ENCODE measurements at places on chromosomes 13 and 19.

DNA sequence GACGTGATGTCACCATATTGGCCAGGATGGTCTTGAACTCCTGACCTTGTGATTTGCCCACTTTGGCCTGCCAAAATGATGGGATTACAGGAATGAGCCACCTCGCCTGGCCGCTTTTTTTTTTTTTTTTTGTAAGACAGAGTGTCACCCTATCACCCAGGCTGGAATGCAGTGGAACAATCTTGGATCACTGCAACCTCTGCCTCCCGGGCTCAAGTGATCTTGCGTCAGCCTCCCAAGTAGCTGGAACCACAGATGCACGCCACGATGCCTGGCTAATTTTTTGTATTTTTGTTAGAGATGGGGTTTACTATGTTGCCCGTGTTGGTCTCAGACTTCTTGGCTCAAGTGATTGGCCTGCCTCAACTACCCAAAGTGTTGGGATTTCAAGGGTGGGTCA, 28.9 kb upstream of the ZNF808 start:
- no peak for DNase-seq

GRCh38 chr19:35142606-35143230, 337 bp upstream of the FXYD7 start:
- peak; percentile 68 for DNase-seq

- DNase-seq, result no peak
Observed at GRCh38 chr13:44422755-44423643, 49.4 kb downstream of the SERP2 start.

DNA sequence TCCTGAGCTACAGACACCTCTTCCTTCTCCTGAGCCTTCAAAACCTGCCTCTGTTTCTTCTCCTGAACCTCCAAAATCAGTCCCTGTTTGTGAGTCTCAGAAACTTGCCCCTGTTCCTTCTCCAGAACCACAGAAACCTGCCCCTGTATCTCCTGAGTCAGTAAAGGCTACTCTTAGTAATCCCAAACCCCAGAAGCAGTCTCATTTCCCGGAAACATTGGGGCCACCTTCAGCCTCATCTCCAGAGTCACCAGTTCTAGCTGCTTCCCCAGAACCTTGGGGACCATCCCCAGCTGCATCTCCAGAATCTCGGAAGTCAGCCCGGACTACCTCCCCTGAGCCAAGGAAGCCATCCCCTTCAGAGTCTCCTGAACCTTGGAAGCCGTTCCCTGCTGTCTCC, 10.0 kb downstream of the CHAMP1 start:
- DNase-seq, result no peak

GRCh38 chr13:99382428-99383133, 75.4 kb upstream of the GPR183 start:
- no peak for DNase-seq

DNA sequence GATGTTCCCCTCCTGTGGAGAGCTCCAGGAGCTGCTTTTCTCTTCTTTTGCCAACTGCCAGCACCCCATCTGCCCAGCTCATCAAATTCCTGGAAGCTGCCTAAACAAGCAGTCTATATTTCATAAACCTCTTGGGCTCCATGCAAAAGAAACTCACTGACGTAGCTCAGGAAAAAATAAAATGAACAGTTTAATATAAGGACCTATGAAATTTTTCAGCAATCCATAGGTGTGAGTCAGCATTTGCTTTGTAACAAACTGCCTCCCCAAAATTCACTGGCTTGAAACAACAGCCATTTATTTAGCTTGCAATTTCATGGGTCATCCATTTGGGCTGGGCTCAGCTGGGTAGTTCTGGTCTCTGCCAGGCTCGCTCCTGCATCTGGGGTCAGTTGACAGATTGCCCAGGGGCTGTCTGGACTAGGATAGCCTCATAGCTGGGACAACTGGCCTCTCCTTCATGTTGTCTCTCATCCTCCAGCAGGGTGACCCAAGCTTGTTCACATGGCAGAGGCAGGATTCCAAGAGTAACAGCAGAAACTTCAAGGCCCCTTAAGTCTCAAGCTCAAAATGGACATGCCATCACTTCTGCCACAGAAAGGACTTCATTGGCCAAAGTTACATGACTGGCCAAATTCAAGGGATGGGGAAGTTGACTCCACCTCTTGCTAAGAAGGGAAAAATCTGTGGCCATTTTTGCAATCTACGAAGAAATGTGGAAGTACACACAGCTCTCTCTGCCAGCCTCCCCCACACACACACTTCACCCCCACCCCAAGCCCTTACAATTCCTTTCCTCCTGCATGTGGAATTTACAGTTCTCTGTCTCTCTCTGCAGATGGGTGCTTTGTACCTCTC, 7.9 kb upstream of the PVR start:
- DNase-seq, result no peak

DNA sequence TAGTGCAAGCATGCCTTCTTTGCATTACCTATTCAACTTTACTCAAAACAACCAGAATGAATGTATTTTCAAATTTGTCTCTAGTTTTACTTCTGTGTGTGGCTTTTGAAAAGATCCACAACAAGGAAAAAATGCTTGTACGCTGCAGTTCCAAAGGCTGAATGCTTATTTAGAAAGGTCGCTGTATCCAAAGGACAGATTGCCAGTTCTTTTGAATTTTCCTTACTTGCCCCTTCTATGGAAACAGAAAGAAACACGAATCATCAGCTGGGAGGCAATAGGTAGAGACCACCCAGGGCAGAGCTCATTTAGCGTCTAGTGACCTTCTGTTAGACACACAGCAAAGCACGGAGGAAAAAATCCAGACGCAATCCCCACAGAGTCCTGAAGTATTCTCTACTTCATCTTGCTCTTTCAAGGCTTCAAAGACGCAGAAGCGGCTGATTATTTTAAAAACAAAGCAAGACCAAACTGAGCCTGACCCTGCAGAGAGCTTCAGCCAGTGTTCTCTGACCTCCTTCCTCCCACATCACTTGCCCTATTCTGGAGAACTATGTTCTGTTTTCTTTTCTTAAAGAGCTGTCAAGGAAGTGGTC, 674.6 kb upstream of the SGCG start:
- no peak for DNase-seq

DNA sequence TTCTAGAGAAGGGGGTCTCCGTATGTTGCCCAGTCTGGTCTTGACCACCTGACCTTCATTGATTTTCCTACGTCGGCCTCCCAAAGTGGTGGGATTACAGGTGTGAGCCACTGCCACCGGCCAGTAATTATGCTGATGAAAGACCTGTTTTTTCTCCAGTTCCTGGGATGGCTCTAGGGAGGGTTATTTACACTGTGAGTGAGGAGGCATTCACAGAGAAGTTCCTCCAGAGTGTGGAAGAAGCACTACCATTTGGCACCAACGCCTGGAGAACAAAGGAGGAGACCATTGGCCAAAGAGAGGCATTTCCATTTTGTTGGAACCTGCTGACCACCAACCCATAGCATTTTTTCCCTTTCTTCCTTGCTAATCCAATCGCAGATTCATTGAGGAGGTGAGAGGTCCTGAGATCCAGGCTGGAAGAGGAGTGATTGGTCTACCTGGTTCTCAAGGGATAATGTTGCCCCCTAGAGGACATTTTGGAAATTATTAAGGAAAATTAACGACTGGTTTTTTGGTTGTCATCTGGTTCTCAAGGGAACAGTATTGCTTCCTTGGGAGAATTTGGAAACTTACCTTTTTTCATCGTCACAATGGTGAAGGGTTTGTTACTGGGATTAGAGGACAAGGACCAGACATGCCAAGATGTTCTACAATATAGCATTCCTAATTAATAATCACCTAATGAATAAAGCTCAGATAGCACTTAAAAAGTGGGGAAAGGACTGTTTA, 5.5 kb upstream of the SAE1 start:
- no peak for DNase-seq

DNA sequence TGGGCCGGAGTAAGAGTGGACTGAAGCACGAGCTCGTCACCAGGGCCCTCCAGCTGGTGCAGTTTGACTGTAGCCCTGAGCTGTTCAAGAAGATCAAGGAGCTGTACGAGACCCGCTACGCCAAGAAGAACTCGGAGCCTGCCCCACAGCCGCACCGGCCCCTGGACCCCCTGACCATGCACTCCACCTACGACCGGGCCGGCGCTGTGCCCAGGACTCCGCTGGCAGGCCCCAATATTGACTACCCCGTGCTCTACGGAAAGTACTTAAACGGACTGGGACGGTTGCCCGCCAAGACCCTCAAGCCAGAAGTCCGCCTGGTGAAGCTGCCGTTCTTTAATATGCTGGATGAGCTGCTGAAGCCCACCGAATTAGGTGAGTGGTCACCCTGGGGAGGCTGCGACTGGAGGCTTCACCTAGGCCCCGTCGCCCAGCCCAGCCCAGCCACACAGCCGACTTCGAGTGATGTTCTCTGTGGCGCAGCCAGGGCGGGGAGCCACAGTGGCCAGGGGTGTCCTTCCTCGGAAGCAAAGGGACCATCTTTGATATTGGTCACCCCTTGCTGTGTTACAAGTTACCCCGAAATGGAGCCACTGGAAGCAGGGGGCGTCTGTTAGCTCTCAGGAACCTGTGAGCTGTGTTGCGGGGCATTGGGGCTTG, 5.6 kb downstream of the PIAS4 start:
- DNase-seq, result no peak

DNA sequence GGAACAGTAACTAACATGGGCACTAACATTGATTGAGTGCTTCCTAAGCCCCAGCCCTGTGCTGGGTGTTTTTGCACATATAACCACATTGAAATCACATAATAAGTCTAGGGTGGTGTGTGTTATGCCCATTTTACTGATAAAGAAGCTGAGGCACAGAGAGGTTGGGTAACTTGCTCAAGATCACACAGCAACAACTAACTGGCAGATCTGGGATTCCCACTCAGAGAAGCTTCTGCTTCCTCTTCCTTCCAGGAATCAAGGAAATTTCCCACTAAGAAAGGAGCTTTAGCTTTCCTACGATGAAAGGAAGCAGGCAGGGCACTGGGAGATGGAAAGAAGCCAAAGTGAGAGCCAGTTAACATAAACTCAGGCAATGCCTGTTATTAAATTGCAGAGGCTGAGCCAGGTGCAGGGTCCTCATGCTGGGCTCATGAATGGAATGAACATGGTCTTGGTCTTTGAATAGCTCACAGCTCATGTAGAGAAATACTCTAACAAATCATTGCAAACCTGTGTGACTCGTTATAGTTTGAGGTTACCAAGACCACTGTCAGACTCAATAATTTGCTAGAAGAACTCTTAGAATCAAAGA, 10.1 kb downstream of the SSC5D start:
- no peak for DNase-seq

DNA sequence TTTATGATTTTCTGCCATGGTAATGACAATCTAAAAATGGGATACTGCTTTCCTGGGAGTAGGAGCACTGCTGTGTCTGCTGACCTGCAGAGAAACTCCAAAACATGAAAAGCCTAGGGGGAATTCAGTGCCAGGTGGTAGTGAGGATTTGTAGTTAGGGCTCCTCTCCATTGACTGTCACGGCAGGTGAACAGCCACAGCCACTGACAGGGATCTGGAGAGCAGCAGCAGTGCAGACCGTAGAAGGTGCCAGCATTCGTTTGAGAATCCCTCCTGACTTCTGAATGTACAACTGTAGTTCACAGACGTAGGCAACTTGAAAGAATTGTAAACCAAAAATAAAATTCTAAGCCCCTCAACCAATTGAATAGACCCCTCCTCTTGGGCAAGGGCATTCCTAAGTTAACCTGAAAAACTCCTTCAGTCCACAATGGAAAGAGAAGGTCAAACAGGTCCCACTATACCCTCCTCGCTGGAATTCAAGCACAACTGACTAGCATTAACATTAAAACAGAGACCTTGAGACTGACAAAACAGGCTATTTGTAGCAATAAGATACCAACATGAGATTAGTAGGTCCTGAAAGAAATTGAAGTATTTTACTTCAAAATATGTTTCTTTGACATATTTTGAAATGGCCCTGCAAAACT, 1328.8 kb downstream of the OLFM4 start:
- DNase-seq, result no peak

- DNase-seq, result no peak
Observed at GRCh38 chr13:69565334-69565733, 542.3 kb upstream of the ATXN8OS start.

- no peak for DNase-seq
Observed at GRCh38 chr13:19836472-19836871, 27.0 kb downstream of the ZMYM5 start.

GRCh38 chr19:9700229-9700981, 25.5 kb upstream of the ZNF562 start:
- DNase-seq, result no peak

DNA sequence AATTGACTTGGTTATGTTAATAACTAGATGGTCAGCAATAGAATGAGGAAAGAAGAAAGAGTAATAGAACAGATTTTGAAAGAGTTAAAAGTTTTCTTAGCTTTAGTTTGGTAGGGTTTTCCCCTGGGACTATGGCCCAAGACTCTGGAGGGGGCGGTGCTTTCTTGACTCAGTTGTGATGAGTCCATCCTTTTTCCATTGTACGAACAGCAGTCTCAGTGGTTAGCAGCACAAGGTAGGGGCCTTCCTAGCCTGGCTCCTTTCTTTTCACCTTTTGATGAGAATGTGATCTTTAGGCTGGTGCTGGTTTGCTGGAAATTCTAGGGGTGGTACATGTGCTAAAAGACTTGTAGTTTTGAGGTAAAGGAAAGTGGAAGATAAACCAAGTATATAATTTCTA, 38.8 kb downstream of the ZNF506 start:
- peak; percentile 43 for DNase-seq

- no peak for DNase-seq
Observed at GRCh38 chr19:41895745-41896580, 13.0 kb downstream of the ARHGEF1 start.

GRCh38 chr13:70732611-70733010, 624.4 kb upstream of the KLHL1 start:
- DNase-seq, result no peak

DNA sequence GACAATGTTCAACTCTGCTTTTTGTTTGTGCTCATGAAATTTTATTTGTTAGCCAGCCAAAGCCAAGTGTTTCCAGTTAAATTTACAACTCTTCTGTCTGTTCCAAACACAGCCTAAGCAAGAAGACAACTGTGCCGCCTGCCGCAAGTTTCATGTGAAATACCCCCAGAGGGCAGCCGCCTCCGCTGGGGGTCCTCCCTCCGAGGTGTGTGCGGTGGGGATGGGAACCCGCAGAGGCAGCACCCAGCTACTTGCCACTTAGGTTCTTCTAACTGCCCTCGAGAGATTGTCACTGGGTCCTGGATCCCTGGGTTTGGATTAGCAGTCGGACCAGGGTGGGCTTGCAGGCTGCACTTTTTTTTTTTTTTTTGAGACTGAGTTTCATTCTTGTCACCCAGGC, 28.5 kb downstream of the ATP11A start:
- no peak for DNase-seq

DNA sequence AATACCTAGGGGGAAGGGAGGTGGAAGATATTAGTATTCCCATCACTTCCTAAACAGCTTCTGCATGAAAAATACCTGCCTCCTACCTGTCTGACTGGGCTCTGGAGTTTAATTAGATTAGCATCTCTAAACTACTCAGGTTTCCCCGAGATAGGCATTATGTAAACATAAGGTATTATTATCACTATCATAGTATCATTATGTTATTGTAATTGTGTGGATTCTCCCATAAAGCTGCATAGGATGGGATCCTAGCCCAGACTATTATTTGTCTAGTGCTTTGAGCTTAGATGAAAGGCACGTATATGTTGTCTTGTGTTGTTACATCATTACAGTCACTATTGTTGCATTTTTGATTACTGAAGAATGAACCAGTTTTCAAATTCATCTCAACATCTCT, 115.2 kb upstream of the SOX21 start:
- no peak for DNase-seq
